Activated T-helper 2 cell treated with anti-CD3 and anti-CD28 coated beads, Interferon-gamma antibody, Interleukin-2, Interleukin-4, amounts not matched to agents 10 μg/mL and 5 μg/mL and 100 μg/mL, durations not matched to agents 14 hours and 24 hours and 36 hours (primary cell): ENCODE measurements at places on chromosomes 6 and 20.

- DNase-seq: no peak
Observed at GRCh38 chr6:75642311-75642710, 40.6 kb downstream of the SENP6 start.

GRCh38 chr6:167742719-167743303 is 83.9 kb upstream of the AFDN start:
- no peak for DNase-seq

DNA sequence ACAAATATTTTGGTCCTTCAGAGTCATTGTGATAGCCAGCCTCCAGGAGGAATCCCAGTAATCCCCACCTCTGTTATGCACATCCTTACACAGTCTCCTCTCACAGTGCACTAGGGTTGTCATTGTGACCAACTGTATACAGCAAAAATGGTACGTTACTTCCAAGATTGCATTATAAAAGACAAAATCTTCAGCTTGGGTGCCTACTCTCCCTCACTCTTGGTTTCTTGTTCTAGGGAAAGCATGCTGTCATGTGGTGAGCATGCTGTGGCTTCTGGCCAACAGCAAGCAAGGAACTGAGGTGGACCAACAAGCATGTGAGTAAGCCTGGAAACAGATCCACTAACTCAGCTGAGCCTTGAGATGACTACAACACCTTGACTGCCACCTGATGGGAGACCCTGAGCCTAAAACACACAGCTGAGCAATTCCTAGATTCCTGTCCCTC is 130.1 kb upstream of the DST start:
- no peak for DNase-seq

- no peak for DNase-seq
Observed at GRCh38 chr6:162200945-162201690, 526.4 kb downstream of the PRKN start.

GRCh38 chr6:124989136-124989983 is 27.1 kb downstream of the RNF217 start:
- DNase-seq: no peak

DNA sequence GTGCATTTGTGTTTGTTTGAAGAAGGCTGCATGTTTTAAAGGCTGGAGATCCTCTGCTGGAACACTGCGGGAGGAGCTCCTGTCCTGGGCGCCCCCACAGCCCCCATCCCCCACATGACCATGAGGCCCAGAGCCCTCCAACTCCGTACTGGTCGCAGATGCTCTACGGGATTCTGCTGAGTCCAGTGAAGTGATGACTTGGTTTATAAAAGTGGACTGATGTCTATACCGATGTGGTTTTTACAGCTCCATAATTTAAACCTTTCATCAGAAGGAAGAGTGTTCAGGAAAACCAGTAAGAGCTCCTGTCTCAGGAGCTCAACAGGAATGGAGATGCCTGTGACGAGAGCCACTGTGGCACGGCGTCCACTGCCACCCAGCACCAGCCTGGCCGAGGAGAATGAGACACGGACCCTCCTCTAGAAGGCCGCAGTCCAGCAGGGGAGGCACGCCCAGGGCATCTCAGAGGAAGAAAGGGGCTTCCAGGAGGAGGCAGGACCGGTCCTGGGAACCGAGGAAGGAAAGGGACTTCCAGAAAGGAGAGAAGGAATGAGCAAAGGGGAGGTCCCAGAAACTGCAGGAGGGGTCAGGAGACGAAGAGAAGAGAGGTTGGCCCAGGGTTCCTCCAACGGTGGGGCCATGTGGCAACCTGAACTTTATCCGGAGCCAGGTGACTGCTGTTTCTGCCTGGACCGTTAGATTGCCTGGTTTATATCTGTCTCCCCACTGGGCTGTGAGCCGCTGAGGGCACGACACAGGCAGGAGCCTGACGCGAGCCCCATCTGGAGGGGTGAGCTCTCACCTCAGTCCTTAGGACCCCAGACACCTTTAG is 26.9 kb downstream of the BFSP1 start:
- peak; percentile 17 for DNase-seq

DNA sequence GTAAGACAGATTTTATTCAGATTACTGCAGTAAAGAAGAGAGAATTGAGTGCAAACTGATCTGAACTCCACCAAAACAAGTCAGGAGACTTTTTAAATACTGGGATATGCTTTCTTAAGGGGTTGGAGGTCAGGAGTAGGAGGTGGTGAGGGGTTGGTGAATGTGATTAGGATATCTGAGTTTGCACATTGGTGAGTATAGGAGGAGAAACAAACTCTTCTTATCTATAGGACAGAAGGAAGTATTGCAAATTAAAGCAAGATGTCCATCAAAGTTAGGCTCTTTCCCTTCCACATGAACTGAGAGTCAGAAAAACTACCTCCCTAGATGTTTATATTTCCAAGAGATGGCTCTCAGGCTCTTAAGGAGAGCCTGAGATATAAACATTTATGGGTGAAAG is 114.6 kb upstream of the HTR1E start:
- no peak for DNase-seq

DNA sequence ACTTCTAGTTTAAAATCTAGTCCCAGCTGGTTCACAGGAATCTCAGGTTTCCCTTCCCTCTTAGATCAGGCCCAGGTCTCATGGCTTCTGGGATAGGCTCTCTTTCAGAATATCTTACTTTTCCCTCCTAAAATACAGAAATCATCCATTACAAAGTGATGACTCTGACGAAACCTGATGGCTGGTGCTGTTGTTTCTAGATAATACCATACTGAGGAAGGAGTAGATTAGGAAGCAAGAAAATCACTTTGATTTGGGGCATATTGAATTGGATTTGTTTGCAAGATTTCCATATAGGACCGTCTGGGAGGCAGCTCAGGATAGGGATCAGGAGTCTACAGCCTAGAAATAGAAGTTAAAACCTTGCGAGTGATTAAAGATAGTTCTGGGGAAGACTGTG is 3.6 kb downstream of the ZKSCAN3 start:
- no peak for DNase-seq
